ENCODE measurements at places on chromosomes 4 and X.
A peak's percentile ranks its signal among the peaks of the same experiment; 100 is the strongest.

DNA sequence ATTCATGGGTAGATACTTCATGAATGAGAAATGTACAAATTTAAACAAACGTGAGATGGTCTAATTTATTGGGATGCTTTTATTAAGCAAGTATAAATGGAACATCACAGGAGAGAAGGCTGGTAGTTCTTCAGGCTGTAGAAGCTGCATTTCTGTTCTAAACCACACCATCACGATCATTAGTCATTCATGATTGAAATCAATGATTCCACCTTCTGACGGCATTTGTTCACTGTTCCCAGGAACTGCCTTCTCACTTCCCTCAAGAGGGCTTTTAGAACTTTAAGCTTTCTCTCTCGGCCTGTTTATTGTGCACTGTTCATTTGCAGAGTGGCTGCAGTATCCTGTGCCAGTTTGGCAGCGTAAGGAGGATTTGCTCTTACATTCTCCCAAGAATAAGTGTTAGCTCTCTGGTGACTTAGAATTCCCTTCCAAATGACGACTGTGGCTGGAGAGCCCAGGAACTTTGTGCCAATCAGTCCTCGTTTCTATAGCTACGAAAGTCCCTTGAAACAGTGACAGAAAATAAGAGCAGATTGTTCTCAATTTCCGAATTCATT, 54.7 kb downstream of the MFAP3L start:
- DNase-seq = no peak

DNA sequence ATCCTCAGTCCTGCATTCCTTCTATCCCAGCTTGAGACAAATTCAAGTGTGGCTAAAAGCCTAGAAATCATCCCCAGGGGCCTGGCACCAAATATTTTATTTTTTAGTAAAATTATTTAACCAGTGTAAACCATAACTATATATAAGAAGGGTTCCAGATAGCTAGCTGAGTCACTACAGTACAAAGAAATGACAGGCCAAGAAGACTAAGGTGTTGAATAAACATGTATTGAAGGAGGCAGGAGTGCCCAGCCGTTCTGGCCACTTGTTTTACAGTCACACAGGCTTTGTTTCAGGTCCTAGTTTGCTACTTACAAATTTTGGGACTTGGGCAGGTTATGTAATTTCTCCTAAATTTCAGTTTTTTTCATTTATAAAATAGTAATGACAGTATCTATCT, 225.9 kb upstream of the PITX2 start:
- no peak for DNase-seq

DNA sequence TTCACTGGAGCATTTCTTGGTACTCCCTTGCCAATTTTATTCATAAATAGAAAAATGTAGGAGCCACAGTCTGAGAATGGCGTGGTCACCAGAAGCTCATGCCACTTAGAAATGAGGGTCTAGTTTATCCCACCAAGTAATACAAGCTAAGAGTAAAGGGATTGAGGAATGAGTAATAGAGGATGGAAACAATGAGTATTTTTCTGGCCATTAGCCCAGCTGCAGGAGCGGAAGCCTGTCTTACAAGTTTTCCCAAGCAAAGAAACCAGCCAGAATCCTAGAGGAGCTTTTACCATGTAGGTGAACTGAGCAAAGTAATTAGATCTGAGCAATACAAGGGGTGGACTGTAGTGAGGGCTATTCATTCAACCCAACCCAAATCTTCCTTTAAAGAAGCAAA, 160.7 kb upstream of the NPY2R start:
- DNase-seq = no peak

GRCh38 chrX:45980726-45981125, 564.5 kb downstream of the ZNF674 start:
- no peak for DNase-seq

GRCh38 chr4:76215077-76215476, 1.5 kb upstream of the SCARB2 start:
- DNase-seq = no peak

DNA sequence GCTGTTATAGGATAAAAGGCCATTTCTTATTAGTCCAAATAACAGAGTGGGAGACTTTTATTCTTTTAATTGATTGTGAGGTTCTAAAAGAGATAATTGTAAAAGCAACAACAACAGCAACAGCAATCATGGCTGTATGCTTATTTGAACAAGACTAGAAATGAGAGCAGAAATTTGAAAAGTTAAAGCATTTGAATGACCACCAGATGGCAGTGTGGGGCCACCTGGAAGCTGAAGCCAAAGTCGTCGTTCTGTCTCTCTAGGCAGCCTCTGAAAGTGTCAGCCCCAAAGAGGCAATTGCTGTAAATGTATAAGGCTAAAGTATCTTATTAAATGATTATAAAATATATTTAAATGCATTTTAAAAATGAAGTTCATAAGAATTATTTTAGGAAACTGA, 42.2 kb downstream of the SH2D1A start:
- DNase-seq = peak; percentile 22

GRCh38 chrX:41003506-41004270, 81.6 kb upstream of the USP9X start:
- DNase-seq = no peak

GRCh38 chr4:126678618-126679017, 954.1 kb upstream of the INTU start:
- DNase-seq = no peak

GRCh38 chr4:17301869-17302268, 210.0 kb downstream of the QDPR start:
- no peak for DNase-seq

- DNase-seq = no peak
These were observed 87.9 kb upstream of the PACRGL start for GRCh38 chr4:20612313-20612712.

DNA sequence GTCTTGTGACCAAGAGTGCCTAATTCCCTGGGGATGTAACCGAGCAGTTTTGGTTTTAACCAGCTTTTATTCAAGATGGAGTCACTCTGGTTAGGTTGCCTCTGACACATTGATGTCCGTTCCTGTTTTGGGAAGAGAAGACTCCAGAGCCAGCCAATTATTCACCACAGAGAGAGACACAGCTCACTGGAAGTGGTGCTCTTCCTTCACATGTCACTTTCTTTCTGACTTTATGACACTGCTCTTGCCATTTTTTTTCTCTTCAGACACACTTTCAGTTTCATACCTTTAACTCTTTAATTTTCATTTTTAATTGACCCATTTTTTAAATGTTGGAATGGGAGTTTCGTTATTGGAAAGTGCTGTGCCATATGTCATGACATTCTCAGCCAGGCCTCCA, 418.4 kb upstream of the FSTL5 start:
- no peak for DNase-seq

GRCh38 chrX:106619797-106620196, 8.0 kb downstream of the RADX start:
- DNase-seq = no peak

DNA sequence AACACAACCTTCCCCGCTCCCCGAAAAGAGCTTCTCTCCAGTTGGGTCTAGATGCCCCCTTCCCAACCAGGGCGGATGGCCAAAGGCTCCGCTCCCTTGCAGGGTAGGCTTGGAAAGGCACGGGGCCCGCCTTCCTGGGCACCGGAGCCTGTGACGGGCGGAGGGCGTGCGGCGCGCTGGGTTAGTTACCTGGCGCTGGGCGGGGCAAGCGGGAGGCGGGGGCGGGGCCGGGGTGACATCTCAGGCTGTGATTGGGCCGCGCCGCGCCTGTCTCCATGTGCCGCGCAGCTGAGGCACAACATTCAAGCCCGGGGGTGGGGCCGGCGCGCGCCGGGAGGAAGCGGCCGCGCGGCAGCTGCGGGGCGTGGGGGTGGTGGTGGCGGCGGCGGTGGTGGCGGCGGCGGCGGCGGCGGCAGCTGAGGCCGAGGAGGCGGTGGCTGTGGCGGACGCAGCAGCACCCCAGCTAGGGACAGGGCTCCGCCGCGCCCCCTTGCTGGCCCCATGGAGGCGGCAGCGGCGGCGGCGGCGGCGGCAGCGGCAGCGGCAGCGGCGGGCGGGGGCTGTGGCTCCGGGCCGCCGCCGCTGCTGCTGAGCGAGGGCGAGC, at the start of gene REPS2:
Gene REPS2, plus strand, starts transcription at position 298 of the 604 bp plus-strand sequence. Its CDS starts 204 bp downstream, at position 502.
- peak; percentile 28 for DNase-seq

- DNase-seq = no peak
These were observed 146.8 kb downstream of the PPP3CA start for GRCh38 chr4:101200561-101200960.

DNA sequence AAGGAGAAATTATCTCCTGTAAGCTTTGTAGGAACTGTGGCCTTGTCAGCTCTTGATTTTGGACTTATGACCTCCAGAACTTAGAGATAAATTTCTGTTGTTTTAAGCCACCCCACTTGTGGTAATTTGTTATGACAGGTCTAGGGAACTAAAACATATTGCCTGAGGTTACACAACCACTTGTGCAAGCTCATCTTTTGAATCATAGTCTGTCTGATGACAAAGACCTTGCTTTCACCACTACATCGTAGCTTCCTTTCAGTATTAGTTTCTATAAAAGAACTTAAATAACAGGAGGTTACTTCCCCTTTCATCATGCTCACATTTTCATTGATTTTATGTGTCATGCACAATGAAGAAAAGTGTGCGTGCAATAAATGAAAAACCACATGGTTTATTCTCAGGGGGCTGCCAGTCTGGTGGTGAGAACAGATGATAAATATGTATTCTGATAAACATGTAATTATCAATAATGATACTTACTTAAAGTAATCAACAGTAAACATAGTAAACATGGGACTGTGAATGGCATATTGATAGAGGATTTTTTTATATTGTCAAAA, 690.0 kb upstream of the HS3ST1 start:
- DNase-seq = no peak

DNA sequence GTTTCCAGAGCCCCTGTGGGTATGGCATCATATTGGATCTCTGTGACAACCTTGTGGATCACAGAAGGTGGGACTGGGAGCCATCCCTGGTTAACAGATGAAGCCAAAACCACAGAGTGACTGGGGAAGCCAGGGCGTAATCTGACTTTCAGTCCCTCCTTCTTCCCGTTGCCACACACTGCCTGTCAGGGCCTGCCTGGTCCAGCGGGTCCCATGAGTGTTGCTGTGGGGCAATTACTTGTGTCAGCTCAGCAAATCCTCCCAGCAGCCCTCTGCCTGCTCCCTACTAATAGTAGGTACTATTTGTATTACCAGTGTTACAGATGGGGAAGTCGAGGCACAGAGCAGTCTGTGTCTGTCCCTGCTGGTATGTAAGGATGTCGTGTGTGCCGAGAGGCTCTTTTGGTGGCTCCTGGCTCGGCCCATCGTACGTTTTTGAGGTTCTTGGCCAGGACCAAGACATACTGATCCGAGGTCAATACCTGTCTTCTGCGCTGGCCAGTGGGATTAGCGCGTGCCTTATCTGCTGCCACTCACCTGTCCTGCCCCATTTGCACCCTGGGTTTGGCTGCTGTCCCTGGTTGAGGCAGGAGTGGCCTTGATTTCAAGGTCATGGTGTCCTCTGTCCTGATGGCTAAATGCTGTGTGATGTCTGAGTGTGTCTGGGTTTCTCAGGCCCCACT, 5.7 kb downstream of the NSG1 start:
- DNase-seq = no peak

DNA sequence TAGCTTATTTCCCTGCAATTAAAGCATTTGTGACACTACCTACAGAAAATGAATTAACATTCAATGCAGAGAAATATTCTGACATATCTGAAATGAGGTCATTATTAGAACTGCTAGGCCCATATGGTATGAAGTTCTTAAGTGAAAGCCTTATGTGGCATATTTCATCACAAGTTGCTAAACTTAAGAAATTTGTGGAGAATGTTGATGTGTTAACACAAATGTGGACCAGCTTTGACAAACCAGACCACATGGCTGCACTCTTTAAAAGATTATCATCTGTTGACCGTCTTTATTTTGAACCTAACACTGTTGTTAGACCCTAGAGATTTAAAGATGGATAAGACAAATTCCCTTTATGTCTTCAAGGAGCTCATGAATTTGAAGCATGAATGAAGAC, 1024.1 kb downstream of the RPA4 start:
- no peak for DNase-seq

DNA sequence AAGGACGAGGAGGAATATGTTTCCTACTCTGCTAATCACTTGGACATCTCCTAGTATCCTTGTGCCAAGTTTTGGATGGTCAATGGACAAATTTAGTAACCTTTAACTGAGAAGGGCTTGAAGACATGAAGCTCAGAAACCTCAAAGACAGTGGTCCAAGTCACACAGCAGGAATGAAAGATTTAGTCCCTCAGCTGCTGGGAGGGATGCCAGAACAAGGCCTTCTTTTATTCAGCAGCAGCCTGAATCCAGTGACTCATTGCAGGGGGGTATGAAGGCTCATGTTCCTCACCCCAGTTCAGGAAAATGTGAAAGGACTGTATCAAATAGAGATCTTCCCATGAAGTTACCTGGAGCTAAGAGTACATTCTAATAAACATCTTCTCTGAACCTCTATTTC, 214.9 kb upstream of the UGT8 start:
- no peak for DNase-seq

GRCh38 chrX:153608376-153608775, 9.4 kb upstream of the CCNQ start:
- DNase-seq = no peak
